ENCODE measurements at places on chromosomes 7 and 10. TPM values are rescaled to one million over a fixed set of nuclear protein-coding genes. Genes with fewer than 3 reads are reported as not detected.

RADIL gene
- total RNA-seq, result 1.8 TPM

HMX3 gene
- total RNA-seq, result not detected

RARRES2 gene
- 252 TPM for total RNA-seq

XPNPEP1 gene
- total RNA-seq, result 174 TPM

DPYSL4 gene
- total RNA-seq, result 22.3 TPM

TAS2R41 gene
- total RNA-seq, result not detected
